Upper lobe of right lung (tissue), 1 donor: ENCODE measurements at places on chromosomes 4 and X. TPM values are rescaled to one million over a fixed set of nuclear protein-coding genes. Genes with fewer than 3 reads are reported as not detected.

EPHA5 gene
- total RNA-seq, result 0.20 TPM

ABCG2 gene
- total RNA-seq, result 21.7 TPM

HS3ST1 gene
- 1.5 TPM for total RNA-seq

NAA11 gene
- total RNA-seq, result not detected

HCFC1 gene
- total RNA-seq, result 47.5 TPM

RGN gene
- total RNA-seq, result 15.4 TPM

- no peak overlapping the region for H3K27ac ChIP-seq
- no peaks in the 10 kb centered on the region for H3K36me3 ChIP-seq
Measured at GRCh38 chr4:159823743-159824142, 720.9 kb downstream of the RAPGEF2 start.

- no peaks in the 10 kb centered on the region for H3K27me3 ChIP-seq
- no peaks in the 10 kb centered on the region for H3K36me3 ChIP-seq
- no peaks in the 10 kb centered on the region for H3K4me1 ChIP-seq
Measured at GRCh38 chr4:75321484-75321883, 192.7 kb downstream of the RCHY1 start.

- H3K27ac ChIP-seq, result no peak overlapping the region
- H3K36me3 ChIP-seq, result no peaks in the 10 kb centered on the region
Measured at GRCh38 chrX:21747558-21747957, 10.4 kb downstream of the SMPX start.

- H3K4me1 ChIP-seq, result no peaks in the 10 kb centered on the region
- H3K4me3 ChIP-seq, result no peak overlapping the region
- no peak overlapping the region for H3K27ac ChIP-seq
- H3K27me3 ChIP-seq, result no peaks in the 10 kb centered on the region
- peaks cover 5% of the 10 kb centered on the region for H3K36me3 ChIP-seq
Measured at GRCh38 chr4:151653548-151653918, 107.3 kb downstream of the GATB start.

- no peak overlapping the region for H3K27ac ChIP-seq
- no peak overlapping the region for H3K4me3 ChIP-seq
- H3K27me3 ChIP-seq, result peaks cover 3% of the 10 kb centered on the region
- no peaks in the 10 kb centered on the region for H3K4me1 ChIP-seq
- no peak for DNase-seq
- no peaks in the 10 kb centered on the region for H3K36me3 ChIP-seq
Measured at GRCh38 chr4:40745285-40745984, 4.3 kb upstream of the NSUN7 start.

GRCh38 chr4:174036111-174036510 lies 247.4 kb downstream of the FBXO8 start:
- no peak overlapping the region for H3K4me3 ChIP-seq
- H3K27ac ChIP-seq, result no peak overlapping the region
- no peaks in the 10 kb centered on the region for H3K36me3 ChIP-seq
- H3K4me1 ChIP-seq, result no peaks in the 10 kb centered on the region
- no peaks in the 10 kb centered on the region for H3K27me3 ChIP-seq
- no peak for DNase-seq
